ENCODE measurements at places on chromosomes 3 and 15. TPM values are rescaled to one million over a fixed set of nuclear protein-coding genes. Genes with fewer than 3 reads are reported as not detected.

DNA sequence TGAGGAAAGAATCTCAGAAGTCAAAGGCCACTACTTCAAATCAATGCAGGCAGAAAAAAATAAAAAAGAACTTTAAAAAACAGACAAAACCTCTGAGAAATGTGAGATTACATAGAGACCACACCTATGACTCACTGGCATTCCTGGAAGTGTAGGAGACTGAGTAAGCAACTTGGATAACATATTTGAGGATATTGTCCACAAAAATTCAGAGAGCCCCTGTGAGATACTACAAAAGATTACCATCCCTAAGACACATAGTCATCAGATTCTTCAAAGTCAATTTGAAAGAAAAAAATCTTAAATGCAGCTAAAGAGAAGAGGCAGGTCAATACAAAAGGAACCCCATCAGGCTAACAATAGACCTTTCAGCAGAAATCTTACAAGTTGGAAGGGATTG lies 887.3 kb downstream of the NTRK3 start:
- no peak for DNase-seq

GRCh38 chr3:119331661-119332060 lies 37.5 kb downstream of the ARHGAP31 start:
- no peak for DNase-seq

- DNase-seq, result no peak
Measured at GRCh38 chr15:70096215-70097062, 1.3 kb downstream of the TLE3 start.

- DNase-seq, result no peak
Measured at GRCh38 chr3:49016414-49017228, 1.8 kb downstream of the DALRD3 start.

DNA sequence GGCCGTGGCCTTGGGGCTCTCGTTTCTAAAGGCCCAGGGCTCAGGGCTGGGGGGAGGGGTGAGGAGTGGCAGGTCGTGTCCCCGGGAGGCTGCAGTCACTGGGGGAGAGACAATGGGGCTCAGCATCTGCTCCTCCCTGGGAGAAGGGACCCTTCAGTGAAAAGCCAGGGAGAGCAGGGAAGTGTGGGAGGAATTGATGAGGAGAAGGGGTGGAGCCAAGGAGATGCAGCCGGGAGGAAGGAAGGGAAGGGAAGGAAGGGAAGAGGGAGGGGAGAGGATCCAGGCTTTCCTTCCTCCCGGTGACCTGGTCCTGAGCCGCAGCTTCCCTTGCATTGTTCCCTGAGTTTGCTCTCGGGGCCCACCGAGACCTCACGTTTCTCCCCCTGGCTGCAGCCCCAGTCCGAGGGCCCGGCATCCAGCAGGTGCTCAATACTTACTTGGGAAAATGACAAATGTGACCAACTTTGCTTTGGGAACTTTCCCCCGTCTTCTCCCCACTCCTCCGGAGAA lies 1.4 kb upstream of the ZNF710 start:
- DNase-seq, result peak; percentile 26

GRCh38 chr3:164730815-164731360 lies 347.4 kb downstream of the SI start:
- no peak for DNase-seq

DNA sequence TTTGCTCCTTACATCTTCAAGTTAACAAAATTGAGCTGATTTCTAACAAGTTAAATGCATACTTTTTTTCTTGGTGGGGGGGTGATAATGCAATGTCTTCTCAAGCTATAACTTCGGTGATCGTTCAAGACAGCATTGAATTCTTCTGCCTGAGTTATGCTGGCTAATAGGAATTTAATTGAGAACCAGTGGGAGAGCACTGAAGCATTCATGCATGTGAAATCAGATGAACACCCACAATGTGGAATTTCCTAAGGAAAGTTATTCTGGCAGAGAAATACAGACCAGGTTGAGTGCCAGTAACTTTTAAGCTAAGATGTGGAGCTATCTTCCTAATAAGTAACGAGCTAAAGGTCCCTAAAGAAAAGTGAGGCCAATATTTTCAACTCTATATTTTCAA lies 3.0 kb downstream of the SPATA16 start:
- no peak for DNase-seq

GRCh38 chr3:40913192-40913591 lies 286.1 kb upstream of the CTNNB1 start:
- DNase-seq, result no peak

- no peak for DNase-seq
Measured at GRCh38 chr3:188267790-188268335, 113.9 kb downstream of the LPP start.

GRCh38 chr3:97817965-97818364 lies 3.8 kb upstream of the CRYBG3 start:
- DNase-seq, result no peak

- no peak for DNase-seq
Measured at GRCh38 chr3:61793521-61793920, 232.2 kb downstream of the PTPRG start.

DNA sequence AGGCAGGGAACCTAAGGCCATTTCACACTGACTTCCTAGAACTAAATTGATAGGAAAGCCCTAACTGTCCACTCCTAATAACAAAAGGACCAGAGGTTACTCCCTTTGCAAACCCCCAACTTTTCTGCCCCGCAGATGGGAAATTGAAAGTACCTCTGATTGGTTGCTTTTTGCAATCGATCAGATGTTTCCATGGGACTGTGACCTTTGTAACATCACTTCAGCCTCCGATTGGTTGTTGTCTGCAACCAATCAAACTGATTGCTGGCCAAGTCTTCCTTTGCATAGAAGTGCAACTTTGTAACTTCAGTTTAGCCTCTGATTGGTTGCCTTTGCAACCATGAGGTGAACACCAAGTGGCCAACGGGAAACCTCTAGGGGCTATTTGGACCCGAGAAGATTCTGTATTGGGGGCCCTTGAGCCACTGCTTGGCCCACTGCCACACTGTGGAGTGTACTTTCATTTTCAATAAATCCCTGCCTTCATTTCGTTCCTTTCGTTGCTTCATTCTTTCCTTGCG lies 11.3 kb upstream of the KNL1 start:
- DNase-seq, result no peak

- DNase-seq, result no peak
Measured at GRCh38 chr15:31434588-31435260, 108.1 kb downstream of the KLF13 start.

GRCh38 chr3:194475978-194476377 lies 10.8 kb downstream of the ATP13A3 start:
- DNase-seq, result no peak

GRCh38 chr3:10748040-10748439 lies 68.0 kb upstream of the SLC6A11 start:
- DNase-seq, result no peak

GRCh38 chr3:66104535-66104934 lies 65.8 kb upstream of the MAGI1 start:
- no peak for DNase-seq

- no peak for DNase-seq
Measured at GRCh38 chr15:49286649-49287404, 116.8 kb downstream of the GALK2 start.

GRCh38 chr15:53808058-53808706 lies 48.7 kb upstream of the WDR72 start:
- DNase-seq, result no peak

GRCh38 chr3:61450866-61451265 lies 110.5 kb upstream of the PTPRG start:
- no peak for DNase-seq

The NDN gene
- 101 TPM for polyA plus RNA-seq

The MESP2 gene
- 0.80 TPM for polyA plus RNA-seq

The CEP97 gene
- 15.7 TPM for polyA plus RNA-seq

The SLC38A3 gene
- polyA plus RNA-seq, result 6.0 TPM

The TMEM207 gene
- polyA plus RNA-seq, result 23.9 TPM

The MYZAP gene
- 9.7 TPM for polyA plus RNA-seq

The CIAO2A gene
- 103 TPM for polyA plus RNA-seq

Data from right renal pelvis (tissue), 4 donors.